ENCODE measurements at places on chromosomes 12 and 14.

GRCh38 chr12:91506452-91506851, 323.8 kb upstream of the DCN start:
- DNase-seq: no peak

- peak; percentile 93 for DNase-seq
Measured at GRCh38 chr12:57452181-57452936, 2.7 kb upstream of the INHBE start.

DNA sequence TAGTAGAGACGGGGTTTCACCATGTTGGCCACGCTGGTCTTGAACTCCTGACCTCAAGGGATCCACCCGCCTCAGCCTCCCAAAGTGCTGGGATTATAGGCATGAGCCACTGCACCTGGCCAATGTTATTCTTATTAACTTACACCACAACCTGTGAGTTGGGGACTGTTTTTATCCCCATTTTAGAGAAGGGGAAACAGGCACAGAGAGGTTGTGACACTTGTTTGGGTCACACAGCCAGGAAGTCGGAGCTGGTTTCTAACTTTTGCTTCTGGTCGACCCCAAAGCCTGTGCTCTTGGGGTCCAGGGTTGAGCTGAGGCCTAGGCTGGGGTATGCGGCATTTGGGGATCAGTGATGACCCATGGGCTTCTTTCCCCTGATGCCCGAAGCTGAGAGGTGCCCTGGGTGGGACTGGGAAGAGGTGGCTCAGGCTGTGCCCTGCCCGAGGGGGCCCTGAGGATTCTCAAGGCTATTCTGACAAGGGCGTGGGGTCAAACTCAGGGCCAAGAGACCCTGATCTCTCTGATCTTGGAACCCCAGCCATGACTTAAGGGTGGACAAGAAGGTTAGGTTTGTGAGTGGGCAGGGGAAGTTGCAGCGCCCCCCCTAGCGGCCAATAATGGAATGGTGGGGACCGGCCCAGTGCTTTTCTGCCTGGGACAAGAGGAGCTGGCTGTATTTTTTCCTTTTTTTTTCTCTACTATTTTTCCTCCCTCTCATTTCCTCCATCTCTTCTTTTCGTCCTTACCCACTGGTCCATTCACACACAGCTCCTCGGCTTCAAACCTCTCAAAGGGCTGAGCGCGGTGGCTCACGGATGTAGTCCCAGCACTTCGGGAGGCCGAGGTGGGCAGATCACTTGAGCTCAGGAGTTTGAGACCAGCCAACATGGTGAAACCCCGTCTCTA, 3.0 kb downstream of the SDSL start:
- DNase-seq: no peak

DNA sequence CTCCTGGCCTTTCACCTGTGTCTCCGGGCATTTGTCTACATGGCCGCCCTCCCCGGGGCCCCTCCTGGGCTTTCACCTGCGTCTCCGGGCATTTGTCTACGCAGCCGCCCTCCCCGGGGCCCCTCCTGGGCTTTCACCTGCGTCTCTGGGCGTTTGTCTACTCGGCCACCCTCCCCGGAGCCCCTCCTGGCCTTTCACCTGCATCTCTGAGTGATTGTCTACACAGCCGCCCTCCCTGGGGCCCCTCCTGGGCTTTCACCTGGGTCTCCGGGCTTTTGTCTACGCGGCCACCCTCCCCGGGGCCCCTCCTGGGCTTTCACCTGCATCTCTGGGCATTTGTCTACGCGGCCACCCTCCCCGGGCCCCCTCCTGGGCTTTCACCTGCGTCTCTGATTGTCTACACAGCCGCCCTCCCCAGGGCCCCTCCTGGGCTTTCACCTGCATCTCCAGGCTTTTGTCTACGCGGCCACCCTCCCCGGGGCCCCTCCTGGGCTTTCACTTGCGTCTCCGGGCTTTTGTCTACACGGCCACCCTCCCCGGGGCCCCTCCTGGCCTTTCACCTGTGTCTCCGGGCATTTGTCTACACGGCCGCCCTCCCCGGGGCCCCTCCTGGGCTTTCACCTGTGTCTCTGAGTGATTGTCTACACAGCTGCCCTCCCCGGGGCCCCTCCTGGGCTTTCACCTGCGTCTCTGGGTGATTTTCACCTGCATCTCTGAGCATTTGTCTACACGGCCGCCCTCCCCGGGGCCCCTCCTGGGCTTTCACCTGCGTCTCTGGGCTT, 68.0 kb upstream of the GALNT9 start:
- DNase-seq: no peak

DNA sequence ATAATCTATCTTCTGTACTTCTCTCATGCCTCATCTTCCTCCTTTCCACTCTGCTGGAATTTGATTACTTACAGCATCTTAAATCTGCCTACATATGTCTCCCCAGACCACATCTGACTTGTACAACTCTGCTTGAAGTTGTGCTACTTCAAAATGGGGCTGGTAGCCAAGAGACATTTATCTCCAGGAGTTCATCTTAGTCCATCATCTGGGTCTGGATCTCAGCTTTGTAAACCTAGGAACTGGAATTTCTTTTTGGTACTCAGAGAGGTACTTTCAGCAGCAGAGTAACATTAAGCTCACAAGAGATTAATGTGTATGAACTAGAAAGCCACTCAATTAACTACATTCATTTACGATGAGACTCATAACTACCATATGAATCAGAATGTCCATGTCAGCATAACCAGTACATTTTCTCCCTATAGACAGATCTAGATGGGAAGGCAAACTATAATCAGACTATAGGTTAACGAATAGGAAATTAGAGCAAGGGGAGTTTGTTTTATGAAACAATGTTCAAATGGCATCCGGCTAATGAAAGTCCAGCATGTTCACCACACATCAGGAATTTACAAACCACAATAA, 178.8 kb downstream of the CEP128 start:
- peak; percentile 33 for DNase-seq

- peak; percentile 75 for DNase-seq
Measured at GRCh38 chr12:124906606-124907261, 7.7 kb downstream of the UBC start.

- DNase-seq: no peak
Measured at GRCh38 chr14:20559461-20559904, 1.4 kb downstream of the RNASE9 start.

Data from astrocyte (in vitro differentiated cells and primary cell).